ENCODE measurements at places on chromosomes 7 and 10. TPM values are rescaled to one million over a fixed set of nuclear protein-coding genes. Genes with fewer than 3 reads are reported as not detected.

SKIDA1 gene
- not detected for total RNA-seq

RADIL gene
- total RNA-seq, result not detected

ETV1 gene
- total RNA-seq, result 2.4 TPM

ITGA8 gene
- total RNA-seq, result not detected

ASB10 gene
- total RNA-seq, result not detected

ZCCHC24 gene
- total RNA-seq, result not detected

GRCh38 chr10:54622017-54622416, 179.0 kb downstream of the PCDH15 start:
- DNase-seq, result no peak

GRCh38 chr7:29356631-29357030, 162.1 kb downstream of the CHN2 start:
- DNase-seq, result no peak

DNA sequence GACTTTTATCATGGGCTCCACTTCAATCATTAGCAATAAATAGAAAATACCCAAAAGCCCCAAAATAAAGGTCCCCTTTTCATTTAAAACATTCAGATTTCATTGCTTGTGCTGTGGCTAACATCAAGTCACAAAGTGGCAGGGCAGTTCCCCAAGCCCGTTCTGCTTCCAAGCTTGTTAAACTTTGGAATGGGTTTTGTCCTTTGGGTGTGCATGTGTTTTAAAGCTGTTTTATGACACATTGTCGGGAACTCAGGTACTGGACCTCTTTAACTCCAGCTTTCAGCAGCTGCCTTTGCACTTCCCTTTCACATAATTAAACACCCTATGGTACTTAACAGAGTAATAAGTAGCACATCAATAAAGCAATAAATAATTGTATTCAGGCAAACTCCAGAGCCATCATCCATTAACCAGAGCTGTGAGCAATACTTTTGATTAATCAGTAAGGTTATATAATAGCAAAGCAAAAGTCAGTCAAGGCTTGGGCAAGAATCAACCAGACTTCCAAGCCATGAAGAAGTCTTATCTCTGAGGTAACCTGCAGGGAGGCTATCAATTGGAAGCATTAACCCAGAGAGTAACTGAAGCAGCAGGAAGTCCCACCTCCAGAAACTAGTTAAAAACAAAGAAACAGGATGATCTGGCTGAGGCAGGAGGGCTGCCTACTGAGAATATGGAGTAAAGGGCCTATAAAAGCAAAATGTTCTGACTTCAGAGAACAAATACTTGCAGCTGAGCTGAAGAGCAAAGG, 56.1 kb upstream of the ARID5B start:
- DNase-seq, result no peak

DNA sequence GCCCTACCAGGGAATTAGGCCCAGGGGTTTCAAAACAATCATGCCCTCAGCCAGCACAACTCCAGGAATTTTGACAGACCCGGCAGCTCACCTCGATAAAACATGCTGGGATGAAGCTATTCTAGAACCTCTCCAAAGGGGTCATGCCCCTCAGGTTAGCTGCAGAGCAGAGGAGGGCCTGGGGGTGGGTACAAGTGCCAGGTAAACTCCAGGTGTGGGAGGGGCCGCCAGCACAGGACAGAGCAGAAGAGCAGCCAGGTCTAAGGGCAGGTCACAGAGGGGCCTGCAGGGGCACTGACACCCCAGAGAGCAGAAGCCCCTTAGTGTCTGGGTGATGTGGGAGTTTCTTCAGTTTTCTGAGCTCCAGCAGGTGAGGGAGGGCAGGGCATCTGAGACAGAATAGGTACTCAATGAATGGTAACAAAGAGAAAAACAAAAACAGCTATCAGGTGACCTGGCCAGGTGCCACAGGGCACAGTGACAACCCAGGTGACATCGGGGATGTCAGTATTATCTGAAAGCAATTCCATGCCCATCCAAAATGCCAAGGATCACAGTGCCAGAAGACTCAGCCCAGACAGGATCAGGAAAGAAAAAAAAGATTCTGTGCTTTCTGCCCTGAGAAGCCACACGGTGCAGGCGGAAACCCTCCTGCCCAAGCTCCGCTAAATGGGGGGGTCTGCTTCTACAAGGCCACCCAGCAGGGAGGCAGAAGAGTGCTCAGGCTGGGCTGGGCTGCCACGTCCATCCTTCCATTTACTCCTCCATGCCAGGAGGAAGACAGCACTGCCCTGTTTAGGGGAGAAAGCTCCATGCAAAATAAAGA, 104.5 kb downstream of the TNS3 start:
- no peak for DNase-seq

DNA sequence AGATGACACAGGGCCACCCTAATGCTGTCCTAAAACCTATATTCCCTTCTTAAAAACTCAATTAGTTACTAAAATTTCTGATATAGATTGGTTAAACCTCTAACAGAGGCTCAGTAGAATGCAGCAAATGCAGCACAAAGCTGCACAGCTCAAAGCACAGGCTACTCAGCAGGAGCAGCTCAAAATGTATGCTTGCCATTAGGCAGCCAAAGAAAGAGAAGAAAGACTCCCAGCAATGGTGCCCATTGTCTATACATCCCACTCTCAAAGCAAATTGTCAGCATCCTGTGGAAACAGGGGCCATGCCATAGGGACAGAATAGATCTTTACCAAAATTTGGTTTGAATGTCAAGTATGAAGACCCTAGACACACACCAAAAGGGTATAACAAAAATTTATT, 73.5 kb downstream of the TFPI2 start:
- DNase-seq, result no peak

GRCh38 chr7:127667017-127667670, 15.2 kb downstream of the SND1 start:
- no peak for DNase-seq

DNA sequence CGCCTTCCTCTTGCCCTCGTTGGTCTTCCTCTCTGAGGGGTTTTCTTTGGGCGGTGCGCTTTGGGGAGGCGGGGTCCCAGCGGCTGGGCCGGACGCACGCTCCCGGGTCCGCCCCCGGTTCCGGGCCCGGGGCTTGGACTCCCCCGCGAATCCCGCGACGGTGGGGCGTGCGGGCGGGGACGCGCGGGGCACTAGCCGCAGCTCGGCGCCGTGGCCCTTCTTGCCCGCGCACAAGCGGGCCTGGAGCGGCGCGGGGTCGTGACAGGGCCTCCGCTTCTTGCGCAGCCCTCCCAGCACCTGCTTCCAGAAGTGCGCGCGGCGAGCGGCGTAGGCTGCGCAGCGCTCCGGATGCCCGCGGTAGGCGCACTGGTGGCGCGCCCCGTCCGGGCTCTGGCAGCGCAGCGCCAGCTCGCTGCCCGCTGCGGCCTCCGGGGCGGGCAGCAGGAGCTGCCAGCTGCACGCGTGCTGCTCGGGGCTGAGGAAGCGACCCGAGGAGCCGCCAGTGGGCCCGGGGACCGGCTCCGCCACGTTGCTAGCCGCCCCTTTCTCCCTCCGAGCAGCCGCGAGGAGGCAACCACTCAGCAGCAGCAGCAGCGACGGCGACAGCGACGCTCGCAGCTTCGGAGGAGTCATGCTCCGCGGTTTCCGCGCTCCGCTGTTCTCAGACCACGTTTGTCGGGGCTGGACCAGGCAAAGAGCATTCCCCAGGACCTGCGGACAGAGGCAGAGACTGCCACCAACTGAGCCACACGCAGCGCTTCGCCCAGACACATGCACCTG, 759 bp downstream of the FGFBP3 start:
- peak; percentile 93 for DNase-seq

DNA sequence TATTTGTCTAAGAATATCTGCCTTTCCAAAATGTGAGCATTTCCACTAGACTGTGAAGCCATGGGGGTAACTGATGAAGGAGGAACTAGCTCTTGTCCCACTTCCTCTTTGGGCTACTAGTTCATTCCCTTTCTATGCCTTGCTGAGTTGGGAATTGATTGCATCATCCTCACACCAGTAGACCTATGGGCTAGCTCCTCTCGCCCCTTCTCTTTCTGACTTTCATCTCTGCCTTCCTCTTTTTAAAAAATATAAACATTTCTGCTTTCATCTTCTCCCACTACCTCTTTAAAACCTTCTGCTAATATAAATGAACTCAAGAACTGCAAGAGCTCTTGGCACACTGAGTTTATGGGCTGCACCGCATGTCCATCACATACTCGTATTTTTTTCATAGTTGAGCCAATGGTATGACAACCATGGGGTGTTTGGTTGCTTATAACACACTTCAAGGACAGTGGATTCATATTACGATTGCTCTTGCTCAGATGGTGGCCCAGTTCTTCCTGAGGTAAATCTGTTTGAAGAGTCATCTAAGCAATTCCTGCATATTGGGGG, 182.0 kb downstream of the REEP3 start:
- DNase-seq, result no peak

DNA sequence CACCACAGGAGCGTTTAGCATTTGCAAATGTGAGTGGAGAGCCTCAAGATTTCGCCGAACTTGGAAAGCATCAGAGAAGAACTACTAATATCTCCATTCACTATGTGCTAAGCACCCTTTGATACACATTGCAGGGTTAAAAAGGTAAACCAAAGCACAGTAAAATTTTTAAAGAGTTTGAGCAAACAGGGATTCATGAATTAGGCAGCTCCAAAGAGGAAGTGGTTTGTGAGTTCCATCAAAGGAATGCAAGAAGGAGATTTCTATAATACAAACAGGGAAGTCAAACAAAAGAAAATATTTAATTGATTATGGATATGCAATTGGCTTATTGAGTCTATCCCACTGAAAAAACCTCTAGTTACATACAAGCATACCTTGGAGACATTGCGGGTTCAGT, 81.1 kb upstream of the TMEM72 start:
- peak; percentile 47 for DNase-seq

- DNase-seq, result no peak
These were observed 334.3 kb upstream of the SEMA3D start for GRCh38 chr7:85521108-85521694.

All from HT-29 (cell line).